ENCODE measurements at places on chromosomes 12 and 14.

DNA sequence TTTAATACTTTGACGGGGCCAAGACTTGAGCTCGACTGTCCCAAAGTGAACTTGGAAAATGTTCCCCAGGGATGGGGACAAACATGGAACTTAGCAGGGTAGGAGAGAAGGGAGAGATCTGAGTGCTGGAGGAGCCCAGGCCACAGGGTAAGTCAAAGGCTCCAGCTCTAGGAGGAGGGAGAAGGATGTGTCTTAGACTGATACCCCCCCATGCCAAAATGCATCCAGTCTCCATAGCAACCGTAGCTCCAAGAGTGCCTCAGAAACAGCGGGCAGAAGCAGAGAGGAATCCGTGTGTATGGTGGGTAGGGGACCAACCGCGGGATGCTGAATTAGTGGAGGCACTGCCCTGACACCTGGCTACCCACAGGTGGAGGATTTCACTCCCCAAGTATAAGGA is 845 bp upstream of the AGAP2 start:
- no peak for DNase-seq

DNA sequence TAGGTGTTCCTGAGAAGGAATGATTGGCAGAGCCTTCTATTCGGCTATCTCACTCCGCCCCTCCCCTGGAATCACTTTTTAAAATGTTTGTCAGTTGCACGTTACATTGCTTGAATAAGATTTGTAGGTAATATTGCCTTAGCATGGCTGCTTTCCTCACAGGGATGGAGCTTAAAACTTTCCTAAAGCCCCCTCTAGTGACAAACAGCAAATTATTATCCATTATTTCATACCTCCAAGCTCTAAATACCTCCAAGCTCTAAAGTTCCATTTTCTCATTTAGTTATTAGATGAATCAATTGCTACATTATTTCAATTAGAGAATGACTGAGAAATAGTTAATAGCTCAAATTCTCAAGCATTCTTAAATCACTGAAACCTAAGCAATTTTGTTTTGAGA is 5.1 kb upstream of the SPATA7 start:
- no peak for DNase-seq

- no peak for DNase-seq
Observed at GRCh38 chr14:64966976-64967375, 5.2 kb downstream of the RAB15 start.

DNA sequence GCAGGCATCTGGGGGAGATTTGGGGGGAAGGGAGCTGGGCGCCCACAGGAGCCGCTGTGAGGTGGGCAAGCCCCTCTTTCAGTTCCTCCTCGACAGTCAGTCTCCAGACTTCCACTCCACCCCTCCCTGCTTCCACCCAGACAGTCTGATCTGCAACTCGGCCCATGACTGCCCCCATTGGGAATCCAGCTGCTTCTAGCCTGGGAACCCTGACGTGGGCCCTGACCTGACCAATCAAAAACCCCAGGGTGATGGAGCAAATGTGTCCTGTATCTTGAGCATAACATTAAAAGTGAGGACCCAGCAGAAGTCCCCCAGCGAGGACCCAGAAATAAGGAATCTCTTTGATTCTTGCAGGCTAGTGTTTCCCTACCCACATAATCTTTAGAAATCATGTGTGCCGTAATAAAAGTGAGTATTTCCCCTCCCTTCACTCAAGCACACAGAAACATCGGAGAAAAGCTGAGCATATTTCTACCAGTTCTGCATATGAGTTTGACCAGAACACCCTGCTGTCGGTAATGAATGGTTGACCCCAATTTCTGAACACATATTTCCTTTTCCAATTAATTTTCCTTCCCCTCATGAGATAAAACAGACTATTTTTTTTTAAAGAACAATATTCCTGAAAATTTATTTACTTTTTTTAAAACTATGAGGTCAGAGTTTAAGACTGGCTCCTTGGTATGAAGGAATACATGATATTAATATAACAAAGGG is 6.4 kb downstream of the SSH1 start:
- no peak for DNase-seq

GRCh38 chr12:95151406-95151805 is 65.9 kb downstream of the FGD6 start:
- DNase-seq: no peak

DNA sequence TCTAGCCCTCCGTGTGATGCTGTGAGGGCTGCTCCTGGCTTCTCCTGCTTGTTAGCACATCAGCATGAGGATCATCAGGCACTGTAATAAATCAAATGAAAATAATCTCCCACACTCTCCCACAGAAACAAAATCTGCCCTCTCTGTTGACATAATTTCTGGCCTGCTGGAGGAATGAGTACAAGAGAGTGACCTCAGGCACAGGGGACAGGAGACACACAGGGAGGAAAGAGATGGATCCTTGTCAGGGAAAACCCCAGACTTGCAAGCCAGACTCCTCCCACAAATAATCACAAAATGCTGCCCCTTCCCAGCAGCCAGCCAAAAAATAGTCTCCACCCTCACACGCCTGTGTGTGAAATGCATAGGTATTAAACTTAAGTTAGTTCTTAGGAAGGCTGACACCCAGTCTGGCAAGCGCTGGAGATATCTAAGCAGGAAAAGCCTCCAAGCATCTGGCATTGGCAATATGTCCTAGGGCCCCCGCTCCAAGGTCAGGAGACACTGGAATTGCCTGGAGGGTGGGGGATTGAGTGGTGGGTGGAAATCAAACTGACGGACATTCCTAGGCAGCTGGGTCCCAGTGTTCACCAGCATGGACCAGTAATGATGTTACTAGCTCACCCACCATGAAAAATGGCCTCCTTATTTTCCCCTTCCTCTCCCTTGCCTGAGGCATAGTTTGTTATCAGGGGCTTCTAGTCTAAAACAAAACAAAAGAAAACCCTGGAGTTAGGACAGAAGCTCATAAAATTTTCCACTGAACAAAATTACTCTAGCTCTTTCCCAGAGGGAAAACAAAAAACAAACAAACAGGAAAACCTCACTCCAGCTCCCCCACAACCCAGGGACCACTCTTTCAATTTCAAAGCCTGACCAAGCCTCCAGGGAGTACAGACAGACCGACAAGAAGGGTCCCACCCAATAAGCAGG is 22.0 kb downstream of the SMUG1 start:
- no peak for DNase-seq

DNA sequence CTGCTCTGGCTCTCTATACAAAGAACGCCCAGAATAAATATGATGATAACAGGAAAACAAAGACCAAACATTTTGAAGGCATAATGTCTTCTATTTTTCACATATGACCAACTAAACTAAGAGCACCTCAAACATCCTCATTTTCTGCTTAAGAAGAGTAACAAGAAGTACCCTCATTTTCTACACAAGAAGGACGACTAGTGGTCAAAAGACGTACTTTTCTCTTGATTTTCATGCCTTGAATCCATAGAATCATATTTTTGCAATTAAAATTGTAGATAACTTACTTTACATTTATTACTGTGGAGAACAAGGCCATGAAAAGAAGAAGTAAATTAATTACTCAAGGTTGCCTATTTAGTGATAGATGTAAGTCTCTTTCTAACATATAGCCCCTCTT is 358.6 kb downstream of the DUSP6 start:
- no peak for DNase-seq

GRCh38 chr14:69181491-69181890 is 9.8 kb upstream of the EXD2 start:
- DNase-seq: no peak

- DNase-seq: peak; percentile 31
Observed at GRCh38 chr14:61334197-61334701, 12.9 kb downstream of the PRKCH start.

GRCh38 chr12:123363390-123363739 is 1.3 kb downstream of the SBNO1 start:
- DNase-seq: no peak

GRCh38 chr12:105355752-105356151 is 25.3 kb downstream of the C12orf75 start:
- no peak for DNase-seq

DNA sequence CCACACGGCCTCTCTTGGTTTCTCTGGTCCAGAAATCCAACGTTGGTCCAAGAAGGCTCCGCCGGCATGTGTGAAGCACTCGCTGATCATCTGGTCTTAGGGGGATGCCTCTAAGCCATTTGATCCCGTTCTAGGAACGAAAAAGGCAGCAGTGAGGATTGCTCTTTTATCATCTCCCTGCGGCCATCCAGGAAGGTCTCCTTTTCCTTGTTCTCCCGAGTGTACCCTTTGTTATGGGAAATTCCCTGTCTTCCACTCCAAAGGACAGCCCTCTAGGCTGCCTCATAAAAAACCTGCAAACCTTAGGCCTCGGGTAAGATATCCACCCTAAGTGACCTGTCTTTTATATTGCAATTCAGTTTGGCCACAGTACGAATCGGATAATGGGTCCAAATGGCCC is 85.8 kb downstream of the TMTC3 start:
- DNase-seq: no peak

- DNase-seq: no peak
Observed at GRCh38 chr12:48938805-48939204, 13.5 kb upstream of the FKBP11 start.

DNA sequence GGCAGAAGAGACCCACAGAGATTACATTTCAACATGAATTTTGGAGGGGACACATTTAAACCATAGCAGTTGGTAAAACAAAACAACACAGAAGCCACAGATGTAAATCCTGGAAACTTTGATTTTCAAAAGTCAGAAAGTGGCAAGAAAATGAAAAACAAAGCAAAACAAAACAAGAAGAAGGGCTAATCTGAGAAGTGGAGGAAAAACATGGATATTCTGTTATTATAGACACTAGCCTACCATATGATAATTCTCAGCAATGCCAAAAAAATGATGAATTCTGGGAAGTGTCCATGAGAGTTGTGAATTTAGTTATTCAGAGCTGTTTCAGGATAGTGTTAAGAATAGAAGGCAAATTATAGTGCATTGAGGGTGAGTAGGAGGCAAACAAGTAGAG is 192.3 kb downstream of the TRHDE start:
- DNase-seq: no peak

- DNase-seq: no peak
Observed at GRCh38 chr12:7175493-7175892, 14.0 kb upstream of the PEX5 start.
